Dermis blood vessel endothelial cell (primary cell): ENCODE measurements at places on chromosomes 3 and 15.

- no peak for DNase-seq
These were observed 22.4 kb upstream of the RAB7A start for GRCh38 chr3:128703561-128703960.

GRCh38 chr15:35118960-35119359, 33.9 kb upstream of the NANOGP8 start:
- no peak for DNase-seq

- no peak for DNase-seq
These were observed 1041.2 kb downstream of the TUSC7 start for GRCh38 chr3:117750674-117751269.

DNA sequence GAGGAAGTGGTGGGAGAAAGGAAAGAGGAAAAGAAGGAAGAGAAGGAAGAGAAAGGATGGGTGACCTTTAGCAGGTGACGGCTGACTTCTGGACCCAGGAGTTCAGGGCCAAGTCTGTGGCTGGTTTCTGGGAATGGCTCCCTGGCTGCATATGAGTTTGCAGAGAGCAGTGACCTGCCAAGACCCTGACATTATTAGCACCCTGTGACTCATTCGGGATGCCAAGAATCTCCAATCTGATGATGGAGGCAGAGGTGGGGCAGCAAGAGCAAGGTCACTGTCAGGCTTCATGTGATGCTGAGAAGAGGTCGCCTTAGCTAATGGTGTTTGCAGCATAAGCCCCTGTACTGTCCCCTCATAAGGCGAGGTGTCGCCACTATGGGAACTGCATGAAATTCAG, 42.6 kb downstream of the MYZAP start:
- no peak for DNase-seq

GRCh38 chr3:168362661-168363247, 267.0 kb upstream of the GOLIM4 start:
- no peak for DNase-seq

GRCh38 chr3:153572654-153573053, 410.6 kb downstream of the RAP2B start:
- DNase-seq, result no peak

DNA sequence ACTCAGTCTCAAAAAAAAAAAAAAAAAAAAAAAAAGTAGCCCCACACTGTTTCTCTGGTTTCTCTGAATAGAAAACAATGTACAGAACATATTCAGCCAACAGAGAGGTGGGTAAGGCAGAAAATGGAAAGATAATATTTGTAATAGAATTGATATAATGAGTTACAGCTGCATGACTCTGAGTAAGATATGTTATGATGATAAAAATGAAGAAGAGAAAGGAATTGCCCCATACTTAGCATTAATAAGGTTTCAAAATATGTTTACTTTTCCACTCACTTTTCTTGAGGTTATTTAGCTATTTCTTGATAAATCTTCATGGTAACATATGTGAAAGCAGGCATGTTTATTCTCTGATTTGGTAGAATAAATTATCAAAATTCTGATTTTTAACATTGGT, 100.9 kb upstream of the ROBO2 start:
- DNase-seq, result no peak

DNA sequence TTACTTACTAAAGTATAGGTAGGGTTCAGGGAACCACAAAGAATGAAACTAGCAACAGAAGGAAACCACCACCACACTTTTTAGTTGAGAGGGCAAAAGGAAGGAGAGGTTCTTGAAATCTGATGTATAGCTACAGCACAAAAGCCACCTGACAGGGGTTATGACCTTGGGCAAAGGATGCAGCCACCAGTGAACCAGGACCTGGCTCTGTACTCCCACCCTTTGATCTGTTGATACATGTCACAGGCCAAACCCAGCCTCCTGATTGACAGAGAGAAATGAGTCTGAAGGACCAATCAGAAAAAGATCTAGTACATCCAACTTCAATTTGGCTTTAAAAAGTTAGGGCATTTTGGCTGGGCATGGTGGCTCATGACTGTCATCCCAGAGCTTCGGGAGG, 20.0 kb upstream of the BLM start:
- no peak for DNase-seq

DNA sequence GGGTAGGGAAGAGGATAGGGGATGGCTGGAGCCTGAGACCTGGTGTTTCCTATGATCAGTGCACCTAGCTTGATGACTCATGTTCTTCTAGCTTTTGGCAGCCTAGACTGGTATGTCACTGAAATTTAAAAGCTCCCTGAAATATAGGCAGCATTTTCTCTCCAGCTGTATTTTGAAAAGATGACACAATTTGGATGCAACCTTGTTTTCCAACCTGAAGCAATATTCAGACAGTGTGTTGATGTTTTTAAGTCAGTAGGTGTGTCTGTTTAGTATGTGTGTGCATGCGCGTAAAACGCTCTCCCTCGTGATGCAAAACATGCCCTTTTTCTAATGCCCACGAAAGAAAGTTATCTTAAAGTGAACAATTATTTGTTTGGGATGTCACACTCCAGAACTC, 58.5 kb downstream of the RPL22L1 start:
- peak; percentile 77 for DNase-seq

DNA sequence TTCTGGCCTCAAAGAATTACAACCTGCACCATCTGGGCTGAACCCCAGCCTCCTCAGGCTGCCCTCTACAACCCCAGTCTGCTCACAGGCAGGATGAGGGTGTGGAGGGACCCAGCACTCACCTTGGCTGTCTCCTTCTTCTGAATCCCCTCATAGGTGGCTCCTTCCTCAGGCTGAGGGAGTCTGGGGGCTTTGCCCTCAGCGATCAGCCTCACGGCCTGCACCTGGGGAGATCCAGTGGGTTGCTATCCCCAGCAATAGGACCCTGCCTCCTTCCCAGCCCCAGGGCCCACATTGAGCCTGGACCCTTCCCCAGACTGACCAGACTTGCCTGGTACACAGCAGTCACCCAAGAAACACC, 25.1 kb downstream of the ALDH1L1 start:
- DNase-seq, result no peak

DNA sequence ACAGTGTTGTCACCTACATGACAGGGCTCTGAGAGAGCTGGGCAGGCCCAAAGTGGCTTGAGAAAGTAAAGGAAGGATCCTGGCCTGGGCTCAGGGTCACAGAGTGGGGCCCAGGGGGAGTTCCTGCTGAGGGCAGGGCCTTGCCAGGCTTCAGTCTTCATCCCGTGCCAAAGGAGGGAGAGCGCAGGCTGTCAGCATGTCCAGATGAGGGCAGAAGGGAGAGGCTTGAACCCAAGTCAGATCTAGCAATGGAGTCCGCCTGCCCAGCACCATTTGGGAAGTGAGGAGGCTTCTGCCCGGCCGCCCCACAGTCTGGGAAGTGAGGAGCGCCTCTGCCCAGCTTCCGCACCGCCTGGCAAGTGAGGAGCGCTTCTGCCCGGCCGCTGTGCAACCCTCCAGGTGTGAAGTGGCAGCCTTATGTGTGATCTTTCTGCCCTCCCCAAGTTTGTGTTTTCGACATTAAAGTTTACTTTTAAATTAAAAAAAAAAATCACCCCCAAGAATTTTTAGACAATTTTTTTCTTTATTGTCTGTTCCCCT, 303.6 kb upstream of the PROK2 start:
- DNase-seq, result no peak

DNA sequence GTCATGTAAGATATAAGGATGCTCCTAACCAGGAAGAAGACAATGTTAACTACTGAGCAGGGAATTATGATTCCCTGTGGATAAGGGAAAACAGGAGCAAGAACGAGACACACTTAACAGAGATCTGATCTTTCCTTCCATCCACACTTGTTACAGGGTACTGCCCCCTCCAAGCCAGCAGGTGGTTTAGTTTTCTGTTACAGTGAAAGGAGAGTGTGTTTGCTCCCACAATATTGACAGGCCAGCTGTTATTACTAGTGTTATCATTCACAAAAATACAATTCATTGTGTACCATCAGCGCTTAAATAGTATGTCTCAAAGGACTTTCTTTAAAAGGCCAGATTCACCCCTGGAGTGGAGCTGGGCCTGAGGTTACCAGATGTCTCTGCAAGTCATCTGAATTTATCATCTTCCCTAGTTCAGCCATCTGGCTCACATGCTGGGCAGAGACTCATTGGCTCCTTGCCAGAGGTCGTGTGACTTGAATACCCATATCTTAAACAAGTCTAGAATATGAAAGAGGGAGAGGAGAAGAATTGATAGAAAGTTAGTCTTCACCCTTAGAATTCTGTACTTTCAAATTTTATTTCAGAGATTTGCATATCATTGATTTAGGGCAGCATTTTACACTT, 16.8 kb upstream of the FMN1 start:
- DNase-seq, result peak; percentile 24

- no peak for DNase-seq
These were observed 103.1 kb upstream of the TLE3 start for GRCh38 chr15:70200511-70201424.

- no peak for DNase-seq
These were observed 593.1 kb upstream of the MDFIC2 start for GRCh38 chr3:70905491-70905890.

- peak; percentile 87 for DNase-seq
These were observed at the start of gene ALPK3 for GRCh38 chr15:84816694-84817465. Gene ALPK3 (plus strand): TSS chr15:84817356. CDS start chr15:84817453, 97 bp downstream.

GRCh38 chr15:70344666-70345065, 246.9 kb upstream of the TLE3 start:
- no peak for DNase-seq

DNA sequence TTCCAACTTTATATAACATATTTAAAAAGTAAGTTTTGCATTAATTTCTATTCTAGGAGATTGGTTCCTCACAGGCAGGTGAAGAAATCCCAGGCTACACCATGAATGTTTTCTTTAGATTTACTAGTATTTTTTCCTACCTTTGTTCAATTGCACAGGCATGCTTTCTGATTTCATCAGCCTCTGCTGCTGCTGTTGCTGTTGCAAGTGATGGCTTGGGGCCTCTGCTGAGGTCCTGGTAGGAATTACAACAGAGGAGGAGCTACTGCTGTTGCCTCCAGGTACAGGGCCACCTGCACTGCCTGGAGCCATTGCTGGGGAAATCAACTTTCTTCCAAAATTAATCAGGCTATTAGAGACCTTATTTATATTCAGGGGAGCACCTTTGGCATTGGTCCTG, 353.3 kb downstream of the PLCL2 start:
- no peak for DNase-seq

GRCh38 chr15:32718821-32719716, 1.3 kb downstream of the GREM1 start:
- peak; percentile 13 for DNase-seq

DNA sequence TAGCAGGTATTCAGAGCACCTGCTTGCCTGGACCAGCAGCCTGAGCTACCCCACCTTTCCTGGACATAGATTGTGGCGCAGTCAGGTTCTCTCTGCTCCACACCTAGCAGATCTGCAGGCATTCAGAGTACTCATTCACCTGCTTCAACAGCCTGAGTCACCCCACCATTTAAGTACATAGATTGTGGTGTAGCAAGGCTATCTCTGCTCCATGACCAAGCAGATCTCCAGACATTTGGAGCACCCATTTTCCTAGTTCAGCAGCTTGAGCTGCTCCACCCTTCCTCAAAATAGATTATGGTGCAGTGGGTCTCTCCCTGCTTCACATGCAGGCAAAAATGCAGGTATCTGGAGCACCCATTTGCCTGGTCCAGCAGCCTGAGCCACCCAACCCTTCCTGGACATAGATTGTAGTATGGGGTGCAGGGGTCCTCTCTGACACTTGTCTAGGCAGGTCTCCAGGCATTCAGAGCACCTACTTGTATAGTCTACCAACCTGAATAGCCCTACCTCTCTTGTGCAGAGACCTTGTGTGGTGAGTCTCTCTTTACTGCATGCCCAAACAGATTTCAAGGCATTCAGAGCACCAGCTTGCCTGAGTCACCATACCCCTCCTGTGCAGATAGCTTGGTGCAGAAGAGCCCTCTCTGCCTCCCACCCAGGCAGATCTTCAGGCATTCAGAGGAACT, 466.0 kb upstream of the THBS1 start:
- no peak for DNase-seq

GRCh38 chr3:10366651-10367101, 45.8 kb upstream of the SEC13 start:
- DNase-seq, result peak; percentile 71

- no peak for DNase-seq
These were observed 248.1 kb upstream of the STAC start for GRCh38 chr3:36132214-36132613.

- DNase-seq, result no peak
These were observed 738.7 kb downstream of the MCTP2 start for GRCh38 chr15:94970096-94970495.

DNA sequence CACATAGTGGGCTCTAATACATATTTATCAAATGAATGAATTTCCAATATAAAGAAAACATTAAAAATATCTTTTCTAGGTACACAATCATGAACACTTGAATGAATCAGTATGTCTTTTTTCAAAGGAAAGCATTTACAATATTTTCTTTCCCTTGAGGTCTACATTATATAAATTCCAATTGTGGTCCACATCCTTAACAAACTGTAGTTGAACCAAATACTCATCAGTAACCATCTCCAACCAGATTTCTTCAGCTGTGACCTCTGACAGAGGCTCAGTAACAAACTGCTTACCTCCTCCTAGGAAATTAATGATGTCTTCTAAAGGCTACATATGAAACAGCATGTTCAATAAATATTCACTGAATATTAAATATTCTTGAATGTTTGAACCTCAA, 58.8 kb downstream of the CFAP20DC start:
- no peak for DNase-seq

DNA sequence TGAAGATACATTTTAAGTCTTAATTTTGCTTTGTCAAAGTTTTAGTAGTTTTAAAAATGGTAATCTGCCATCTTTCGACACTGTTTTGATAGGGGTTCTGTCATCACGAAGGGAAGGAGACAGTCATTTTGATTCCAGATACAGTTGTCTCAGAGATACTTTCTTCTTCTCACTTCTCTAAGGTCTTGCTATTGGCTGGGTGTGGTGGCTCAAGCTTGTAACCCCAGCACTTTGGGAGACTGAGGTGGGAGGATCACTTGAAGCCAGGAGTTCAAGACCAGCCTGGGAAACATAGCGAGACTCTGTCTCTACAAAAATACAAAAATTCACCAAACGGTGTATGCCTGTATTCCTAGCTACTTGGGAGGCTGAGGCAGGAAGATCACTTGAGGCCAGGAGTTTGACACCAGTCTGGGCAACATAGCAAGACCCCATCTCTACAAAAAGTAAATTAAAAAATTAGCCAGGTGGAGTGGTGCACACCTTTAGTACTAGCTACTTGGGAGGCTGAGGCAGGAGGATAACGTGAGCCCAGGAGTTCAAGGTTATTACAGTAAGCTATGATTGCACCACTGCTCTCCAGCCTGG, 3.3 kb downstream of the RAB8B start:
- DNase-seq, result no peak

DNA sequence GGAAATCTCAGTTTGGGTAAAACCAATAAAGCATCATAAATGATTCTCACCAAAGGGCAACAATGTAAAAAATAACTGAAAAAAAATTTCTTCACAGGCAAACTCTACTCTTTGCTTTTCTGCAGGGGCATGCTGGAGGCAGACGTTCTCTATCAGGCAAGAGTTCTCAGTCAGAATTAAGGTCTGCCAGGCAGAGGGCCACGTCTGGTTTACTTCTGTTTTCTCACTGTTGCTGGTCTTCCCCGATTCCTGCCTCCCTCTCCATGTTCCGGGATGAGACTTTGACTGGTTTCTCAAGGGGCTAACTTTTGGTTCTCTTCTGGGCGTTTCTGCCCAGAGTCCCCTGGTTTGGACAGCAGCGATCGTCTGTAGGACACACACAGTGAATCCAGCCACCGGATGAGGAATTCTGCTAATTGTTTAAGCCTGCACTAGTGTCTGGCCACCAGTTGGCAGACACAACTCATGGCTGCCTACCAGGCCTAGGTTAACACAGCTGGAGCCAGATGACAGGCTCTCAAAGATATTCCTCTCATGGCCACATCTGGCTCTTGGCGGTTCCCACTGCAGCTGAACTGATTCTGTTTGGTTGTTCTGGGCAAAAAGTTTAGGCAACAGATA, 273.1 kb downstream of the FOXP1 start:
- peak; percentile 28 for DNase-seq

- no peak for DNase-seq
These were observed 35.6 kb downstream of the MAP2K1 start for GRCh38 chr15:66422347-66422746.
